ENCODE measurements at places on chromosomes 7 and 10.

DNA sequence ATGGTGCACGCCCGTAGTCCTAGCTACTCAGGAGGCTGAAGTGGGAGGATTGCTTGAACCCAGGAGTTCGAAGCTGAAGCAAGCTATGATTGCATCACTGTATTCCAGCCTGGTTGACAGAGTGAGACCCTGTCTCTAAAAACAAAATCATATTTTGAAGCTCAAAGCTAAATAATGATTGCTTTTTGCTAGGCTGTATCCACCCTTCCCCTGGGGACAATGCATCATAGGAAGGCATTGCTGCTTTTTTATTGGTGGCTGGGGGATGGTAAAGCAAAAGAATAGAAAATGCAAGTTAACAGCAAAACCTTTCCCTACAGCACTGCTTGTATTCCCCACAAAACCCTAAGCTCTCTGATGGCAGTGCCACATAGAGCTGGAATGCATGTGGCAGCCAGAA is 107.5 kb upstream of the WAC start:
- no peak for DNase-seq

GRCh38 chr10:6877722-6878392 is 297.8 kb upstream of the PRKCQ start:
- no peak for DNase-seq

GRCh38 chr7:100407285-100408180 is 21.0 kb downstream of the ZCWPW1 start:
- DNase-seq, result peak; percentile 30

- DNase-seq, result no peak
These were observed 9.9 kb downstream of the MDH2 start for GRCh38 chr7:76057813-76058145.

DNA sequence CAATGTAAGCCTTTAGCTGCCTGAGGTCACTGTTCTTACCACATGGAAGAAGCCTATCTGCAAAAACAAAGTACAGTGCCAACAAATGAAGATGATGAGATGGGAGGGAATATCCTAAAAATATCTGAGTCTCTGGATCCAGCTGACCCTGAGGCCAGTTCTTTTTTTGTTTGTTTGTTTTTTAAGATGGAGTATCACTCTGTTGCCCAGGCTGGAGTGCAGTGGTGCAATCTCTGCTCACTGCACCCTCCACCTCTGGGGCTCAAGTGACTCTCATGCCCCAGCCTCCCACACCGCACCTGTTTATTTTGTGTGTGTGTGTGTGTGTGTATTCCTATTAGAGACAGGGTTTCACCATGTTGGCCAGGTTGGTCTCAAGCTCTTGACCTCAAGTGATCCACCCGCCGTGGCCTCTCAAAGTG is 44.9 kb downstream of the HYCC1 start:
- no peak for DNase-seq

- no peak for DNase-seq
These were observed 4.0 kb upstream of the IGF2BP3 start for GRCh38 chr7:23474094-23474828.

GRCh38 chr7:136956671-136957070 is 88.2 kb downstream of the CHRM2 start:
- DNase-seq, result no peak

DNA sequence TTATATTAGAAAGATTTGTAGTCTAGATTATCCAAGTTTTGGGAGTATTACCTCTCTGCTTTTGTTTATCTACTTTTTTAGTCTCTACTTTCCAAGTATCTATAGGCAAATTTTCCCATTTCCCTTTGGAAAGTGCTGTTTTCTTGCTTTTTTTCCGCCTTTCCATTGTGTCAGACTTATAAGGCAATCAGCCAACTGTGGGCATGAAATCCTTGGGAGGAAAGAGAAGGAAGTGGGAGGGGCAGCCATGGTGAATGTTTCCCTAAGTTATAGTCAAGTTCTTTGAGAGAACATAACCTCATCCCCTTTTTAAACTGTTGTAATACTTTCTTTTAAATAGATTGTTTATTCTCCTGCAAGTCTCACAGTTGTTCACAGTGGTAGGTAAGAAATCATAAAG is 52.6 kb downstream of the PTEN start:
- DNase-seq, result no peak

DNA sequence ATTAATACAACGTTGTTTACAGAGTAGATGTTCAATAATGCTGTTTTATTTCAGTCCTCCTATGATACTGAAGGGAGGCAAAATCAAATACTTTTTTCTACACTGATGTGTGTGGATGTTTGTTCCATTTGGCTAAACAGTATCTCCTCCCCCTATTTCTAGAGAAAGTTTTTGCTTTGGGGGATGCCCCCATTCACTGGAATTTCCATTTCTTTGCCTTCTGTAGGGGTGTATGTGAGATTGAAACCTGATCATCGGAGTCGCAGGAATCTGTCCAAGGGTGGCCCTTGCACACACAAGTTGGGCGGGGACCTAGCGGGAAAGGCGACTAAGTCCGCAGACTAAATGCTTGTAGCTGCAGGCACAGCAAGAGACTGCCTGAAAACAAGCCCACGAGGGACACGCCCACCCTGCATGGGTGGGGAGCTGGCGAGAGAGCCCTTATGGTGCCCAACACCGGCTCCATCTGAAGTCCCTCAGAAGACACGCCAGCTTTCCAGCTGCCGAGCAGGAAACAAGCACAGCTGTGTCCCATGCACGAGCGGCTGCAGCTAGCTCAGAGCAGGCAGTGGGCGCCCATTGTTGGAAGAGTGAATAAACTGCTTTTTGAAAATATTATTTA is 58.0 kb downstream of the ESYT2 start:
- no peak for DNase-seq

DNA sequence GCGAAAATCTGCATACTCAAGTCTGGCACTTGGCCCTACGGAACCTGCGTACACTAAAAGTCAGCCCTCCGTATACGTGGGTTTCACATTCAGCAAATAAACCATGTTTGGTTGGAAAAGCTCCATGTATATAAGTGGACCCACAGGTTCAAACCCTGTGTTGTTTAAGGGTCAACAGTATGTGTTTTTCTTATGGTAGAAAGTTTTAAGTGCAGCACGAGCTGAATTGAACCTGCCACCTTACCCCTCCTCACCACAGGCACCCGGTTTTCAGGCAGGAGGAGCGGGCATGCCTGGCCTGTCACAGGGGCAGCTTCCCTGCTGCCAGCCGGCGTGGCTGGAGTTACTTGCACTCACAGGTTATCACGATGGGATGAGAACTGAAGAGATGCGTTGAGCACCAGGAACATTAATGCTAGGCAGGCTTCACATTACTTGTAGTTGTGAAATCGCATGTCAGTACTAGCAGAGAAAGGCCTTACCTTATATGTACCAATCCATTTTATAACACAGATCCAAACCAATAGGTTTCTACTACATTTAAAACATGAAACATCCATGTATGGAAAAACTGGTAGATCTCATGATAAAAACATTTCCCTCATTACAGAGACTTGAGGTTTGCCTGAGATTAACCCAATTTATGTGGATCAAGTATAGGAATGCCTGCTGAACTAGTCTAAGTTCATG is 12.9 kb downstream of the INSIG1 start:
- no peak for DNase-seq

All from T-cell (primary cell).